ENCODE measurements at places on chromosomes 11 and 22.

DNA sequence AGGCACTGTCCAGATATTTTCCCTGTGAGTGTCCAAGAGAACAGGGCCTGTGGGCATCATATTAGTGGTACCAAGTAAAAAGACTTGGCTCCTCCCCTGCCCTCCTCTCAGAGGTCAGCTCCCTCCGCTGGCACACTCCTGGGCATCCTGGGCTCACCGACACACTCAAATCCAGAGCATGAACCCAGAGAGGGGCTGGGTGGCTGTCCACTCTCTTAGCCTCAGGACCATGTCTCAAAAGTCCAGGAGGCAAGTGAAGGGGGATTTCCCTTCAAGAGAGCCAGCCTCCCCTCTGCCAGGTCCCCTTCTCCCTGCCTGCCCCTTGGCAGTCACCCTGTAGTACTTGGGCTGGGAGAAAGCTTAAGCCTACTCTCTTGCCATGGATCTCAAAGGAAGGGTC lies 10.3 kb downstream of the BCL9L start:
- DNase-seq, result no peak

DNA sequence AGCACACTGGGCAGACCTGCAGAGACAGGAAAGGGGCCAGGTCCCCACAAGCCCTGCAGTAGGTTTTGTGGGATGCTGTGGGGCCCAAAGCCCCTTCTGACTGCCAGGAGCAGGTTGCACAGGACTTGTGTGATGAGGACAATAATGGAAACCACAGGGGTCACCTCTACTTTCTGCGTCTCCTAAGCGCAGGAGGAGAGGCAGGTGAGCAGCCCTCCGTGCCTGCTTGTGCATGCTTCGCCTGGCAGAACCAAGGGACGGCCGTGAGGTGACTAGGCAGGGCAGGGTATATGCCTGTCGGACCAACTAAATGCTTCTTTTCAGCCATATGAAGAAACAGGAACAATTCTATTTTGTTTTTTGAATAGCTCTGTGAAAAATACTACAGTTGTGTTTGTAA lies 77.9 kb upstream of the PITPNB start:
- DNase-seq, result no peak

GRCh38 chr11:95764267-95764898 lies 25.2 kb downstream of the FAM76B start:
- DNase-seq, result no peak

DNA sequence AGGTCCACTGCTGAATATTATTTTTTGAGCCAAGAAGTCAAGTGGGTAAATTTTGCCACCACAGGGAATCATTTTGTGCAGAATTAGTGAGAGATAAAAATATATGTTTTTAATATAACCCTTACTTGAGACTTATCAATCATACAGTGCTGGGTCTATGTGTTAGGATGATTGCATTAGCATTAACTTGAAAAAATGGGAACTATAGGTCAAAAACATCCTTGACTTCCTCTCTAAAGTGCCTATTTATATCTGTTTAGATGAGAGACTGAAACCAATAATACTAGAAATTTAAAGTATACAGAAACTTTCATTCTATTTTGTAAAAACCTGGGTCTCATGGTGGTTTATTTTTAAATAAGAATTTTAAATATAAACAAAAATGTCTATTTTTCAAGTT lies 65.1 kb upstream of the CARD18 start:
- DNase-seq, result no peak

DNA sequence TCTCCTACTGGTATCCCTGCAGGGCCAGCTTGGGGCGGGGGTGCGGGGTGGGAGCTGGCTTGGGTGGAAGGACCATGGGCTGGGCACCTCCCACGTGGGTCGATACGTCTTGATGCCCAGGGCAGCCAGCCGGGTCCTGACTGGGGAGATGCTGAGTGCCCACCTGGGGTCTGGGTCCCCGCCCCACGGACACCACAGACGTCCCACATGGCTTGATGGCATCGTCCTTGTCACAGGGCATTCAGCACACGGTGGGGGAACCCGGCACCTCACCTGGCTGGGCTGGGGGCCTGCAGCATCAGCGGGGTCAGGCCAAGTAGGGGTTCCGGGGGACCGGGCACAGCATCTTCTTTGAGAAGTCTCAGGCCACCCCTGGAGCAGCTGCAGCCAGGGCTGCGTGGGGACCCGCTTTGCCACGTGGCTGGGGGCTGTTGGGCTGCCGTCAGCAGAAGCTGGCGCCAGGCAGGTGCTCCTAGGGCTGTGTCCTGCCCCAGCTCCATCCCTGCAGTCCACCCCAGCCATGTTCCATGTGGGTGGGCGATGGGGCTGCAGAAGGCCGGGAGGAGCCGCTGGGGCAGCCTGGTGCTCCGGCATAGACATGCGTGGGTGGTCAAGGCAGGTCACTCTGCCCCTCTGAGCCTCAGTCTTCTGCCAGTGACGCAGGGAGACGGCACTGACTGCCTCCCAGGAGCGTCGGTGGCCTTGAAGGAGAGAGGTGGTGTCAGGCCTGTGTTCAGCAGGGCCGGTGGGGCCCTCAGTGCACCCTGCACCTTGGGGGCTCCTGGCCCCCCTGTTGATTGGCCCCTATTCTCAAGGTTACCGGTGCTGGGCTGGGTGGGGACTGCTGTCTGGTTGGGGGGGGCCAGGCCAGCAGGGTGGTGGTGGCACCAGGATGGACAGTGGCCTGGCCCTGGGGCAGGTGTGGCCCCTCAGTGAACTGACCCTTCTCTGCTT lies 8.4 kb downstream of the SELENOO start:
- no peak for DNase-seq

GRCh38 chr22:37007651-37008050 lies 11.6 kb downstream of the TST start:
- DNase-seq, result no peak

DNA sequence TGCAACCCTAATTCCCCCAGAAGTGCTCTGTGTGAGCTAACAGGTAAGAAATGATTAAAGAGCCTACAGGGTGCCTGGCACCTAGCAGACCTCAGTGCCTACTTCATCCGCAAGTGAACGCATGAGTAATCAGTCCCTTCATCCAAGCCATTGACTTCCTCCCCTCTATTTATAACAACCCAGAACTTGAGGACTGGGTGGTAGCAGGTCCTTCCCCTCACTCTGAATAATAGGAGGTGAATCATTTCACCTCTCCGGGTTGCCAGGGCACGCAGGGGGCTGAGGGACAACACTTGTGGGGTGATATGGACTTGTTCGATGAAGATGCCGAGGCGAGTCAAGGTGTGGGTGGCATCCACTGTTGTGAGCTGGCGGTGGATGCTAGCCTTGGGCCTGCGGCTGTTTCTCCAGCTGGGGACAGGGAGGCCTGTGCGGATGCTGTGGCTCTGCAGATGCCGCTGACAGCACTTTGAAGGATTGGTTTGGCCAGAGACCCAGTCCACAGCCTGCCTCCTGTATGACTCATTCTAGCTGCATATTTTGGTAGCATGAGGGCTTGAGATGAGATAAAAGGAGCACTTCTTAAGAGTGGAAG lies 11.7 kb upstream of the SORL1-AS1 start:
- DNase-seq, result peak; percentile 85

Data from stimulated activated CD4-positive, alpha-beta T cell treated with anti-CD3 and anti-CD28 coated beads, Interleukin-4, amount 100 ng/mL, for 24 hours (primary cell).